ENCODE measurements at places on chromosomes 5 and 9. TPM values are rescaled to one million over a fixed set of nuclear protein-coding genes. Genes with fewer than 3 reads are reported as not detected.

DNA sequence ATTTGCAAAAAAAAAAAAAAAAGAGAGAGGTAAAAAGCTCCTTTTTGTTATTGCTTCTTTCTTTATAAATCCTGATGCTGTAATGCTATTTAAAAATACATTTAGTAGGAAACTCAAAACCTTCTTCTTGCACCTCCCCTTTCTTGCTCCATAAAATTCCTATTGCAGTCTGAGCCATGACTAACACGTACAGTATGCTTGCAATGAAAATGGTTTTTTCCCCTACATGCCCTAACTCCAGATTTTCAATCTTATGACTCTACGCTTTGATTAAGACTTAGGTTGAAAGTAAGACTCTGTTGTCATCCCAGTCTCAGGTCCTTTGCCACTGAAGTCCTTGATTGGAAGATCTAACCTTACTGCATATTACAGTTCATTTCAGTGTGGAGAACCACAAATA lies 23.9 kb downstream of the FGF10 start:
- no peak overlapping the region for H3K27ac ChIP-seq
- H3K36me3 ChIP-seq = no peaks in the 10 kb centered on the region

DNA sequence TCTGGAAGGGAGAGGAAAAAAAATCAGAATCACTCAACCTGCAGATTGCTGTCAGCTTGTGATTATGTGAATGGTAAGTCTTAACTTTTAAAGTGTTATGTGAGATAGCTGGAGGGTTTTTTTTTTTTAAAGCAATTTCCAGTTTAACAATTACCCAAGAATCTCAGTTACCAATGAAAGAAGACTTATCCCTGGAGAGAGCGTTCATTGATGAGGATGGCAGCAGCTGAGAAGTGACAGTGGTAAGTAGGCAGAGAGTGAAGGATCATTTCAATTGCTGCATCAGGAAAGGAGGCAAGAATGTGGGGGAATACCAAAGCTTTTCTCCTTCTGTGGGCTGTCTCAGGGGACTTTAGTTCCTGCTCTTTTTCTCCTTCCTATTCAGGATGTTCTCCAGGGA lies 370.2 kb upstream of the C9orf72 start:
- no peaks in the 10 kb centered on the region for H3K36me3 ChIP-seq
- no peak for DNase-seq
- no peak overlapping the region for H3K4me3 ChIP-seq
- H3K4me1 ChIP-seq = no peaks in the 10 kb centered on the region
- no peaks in the 10 kb centered on the region for H3K27me3 ChIP-seq
- H3K27ac ChIP-seq = no peak overlapping the region

DNA sequence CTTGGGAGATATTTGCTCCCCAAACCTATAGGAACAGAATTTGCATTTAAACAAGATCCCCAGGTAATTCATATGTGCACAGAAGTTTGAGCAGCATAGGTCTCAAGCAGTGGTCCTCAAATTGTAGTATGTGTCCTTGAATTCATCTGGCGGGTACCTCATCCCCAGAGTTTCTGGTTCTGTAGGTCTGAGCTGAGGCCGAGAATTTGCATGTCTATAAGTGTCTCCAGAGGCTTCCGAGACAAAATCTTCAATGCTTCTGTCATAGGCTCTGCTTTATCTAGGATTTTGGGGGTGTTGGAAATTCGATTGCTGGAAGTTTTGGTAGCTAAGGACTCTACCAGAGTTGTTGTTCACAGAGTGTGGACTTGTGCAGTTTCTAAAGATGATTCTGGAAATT lies 38.6 kb downstream of the MAT2B start:
- H3K27me3 ChIP-seq = no peaks in the 10 kb centered on the region
- H3K27ac ChIP-seq = no peak overlapping the region
- no peak overlapping the region for H3K4me3 ChIP-seq

GRCh38 chr5:171577042-171577758 lies 157.8 kb downstream of the FGF18 start:
- no peak overlapping the region for H3K4me3 ChIP-seq
- DNase-seq = no peak
- no peak overlapping the region for H3K27ac ChIP-seq
- H3K27me3 ChIP-seq = no peaks in the 10 kb centered on the region
- no peaks in the 10 kb centered on the region for H3K36me3 ChIP-seq
- no peaks in the 10 kb centered on the region for H3K4me1 ChIP-seq

Gene PTPN3
- 3.3 TPM for total RNA-seq

Gene NPR3
- total RNA-seq = 2.9 TPM
